ENCODE measurements at places on chromosomes 2 and 18.

GRCh38 chr2:144233317-144233716 is 286.6 kb downstream of the ZEB2 start:
- DNase-seq: no peak

GRCh38 chr2:197555467-197555866 is 39.6 kb downstream of the MOB4 start:
- no peak for DNase-seq

DNA sequence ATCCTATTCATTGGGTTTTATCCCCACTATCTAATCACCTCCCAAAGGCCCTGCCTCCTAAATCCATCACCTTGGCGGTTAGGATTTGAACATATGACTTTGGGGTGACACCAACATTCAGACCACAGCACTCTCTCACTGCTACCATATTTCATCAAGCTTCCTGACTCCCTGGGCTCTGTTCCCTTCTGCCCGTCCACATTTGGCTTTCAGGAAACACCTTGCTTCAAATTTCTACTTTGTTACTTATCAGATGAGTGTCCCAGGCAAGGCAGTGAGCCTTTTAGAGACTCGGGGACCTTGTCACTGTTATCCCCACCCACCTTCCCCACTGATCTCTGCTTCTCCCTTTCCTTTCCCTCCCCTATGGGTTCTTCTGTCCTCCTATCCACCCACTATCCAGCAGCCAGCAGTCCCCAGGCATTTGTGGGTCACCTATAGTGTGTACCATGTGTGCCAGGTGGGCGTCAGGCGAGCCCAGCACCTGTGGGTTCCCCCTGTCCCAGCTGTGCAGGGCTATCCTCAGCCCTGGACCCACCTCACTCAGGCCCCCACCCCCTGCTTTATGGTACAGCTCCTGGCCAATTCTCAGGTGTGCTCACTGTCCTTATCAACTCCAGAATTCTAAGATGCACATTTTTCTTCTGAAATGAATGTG is 230.9 kb downstream of the LOXHD1 start:
- DNase-seq: no peak

DNA sequence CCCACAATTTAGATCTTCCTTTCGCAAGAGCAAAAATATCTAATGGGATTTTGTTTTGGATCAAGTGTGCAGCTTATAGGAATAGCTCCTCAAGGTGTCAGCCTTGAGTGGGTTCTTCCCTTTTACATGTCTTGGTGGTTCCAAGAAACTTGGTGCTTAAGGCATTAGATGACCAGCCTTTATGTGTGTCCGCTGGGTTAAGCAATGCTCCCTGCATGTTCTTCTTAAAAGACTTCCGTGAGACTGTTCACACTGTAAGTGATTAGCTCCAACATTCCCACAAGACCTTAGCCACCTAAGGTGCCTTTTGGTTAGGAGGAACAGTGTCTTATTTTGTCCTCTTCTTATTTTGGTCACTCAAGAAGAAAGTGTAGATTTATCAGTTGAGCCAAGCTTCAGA is 44.3 kb upstream of the GPR39 start:
- no peak for DNase-seq

DNA sequence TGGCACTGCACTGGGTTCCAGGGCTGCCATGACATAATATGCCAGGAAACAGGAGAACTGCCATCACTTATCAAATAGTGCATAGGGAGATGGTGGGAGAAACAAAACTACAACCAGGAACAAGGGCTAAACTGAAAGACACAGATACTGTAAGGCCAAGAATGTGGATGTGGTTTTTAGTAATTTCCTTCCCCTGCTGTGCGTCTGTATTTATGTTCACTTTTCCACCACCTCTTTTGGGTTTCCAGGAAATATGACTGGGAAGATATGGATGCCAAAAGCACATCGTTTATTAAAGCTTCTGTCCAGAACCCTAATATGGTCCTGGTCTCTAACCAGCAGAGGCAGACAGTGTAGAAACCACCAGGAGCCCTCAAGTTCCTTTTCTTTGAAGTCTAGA is 759.7 kb upstream of the FANCL start:
- no peak for DNase-seq

DNA sequence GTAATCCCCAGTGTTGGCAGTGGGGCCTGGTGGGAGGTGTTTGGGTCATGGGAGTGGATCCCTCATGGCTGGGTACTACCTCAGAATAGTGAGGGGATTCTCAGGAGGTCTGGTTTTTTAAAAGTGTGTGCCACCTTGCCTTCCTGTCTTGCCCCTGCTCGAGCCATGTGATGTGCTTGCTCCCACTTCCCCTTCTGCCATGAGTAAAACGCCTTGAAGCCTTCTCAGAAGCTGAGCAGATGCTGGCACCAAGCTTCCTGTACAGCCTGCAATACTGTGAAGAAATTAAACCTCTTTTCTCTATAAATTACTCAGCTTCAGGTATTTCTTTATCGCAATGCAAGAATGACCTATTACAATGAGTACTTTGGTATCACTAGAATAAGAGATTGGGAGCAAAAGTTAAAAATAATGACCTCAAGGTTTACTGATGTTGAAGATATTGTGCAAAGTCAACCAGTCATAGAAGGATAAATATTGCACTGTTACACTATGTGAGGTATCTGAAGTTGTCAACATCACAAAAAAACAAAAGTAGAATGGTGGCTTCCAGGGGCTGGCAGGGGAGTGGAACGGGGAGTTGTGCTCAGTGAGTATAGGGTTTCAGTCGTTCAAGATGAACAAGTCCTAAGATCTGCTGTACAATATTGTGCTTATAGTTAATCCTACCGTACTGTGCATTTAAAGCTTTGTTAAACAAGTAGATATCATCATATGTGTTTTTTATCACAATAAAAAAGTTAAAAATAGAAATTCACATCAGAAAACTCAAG is 938.3 kb upstream of the CNTNAP5 start:
- no peak for DNase-seq

DNA sequence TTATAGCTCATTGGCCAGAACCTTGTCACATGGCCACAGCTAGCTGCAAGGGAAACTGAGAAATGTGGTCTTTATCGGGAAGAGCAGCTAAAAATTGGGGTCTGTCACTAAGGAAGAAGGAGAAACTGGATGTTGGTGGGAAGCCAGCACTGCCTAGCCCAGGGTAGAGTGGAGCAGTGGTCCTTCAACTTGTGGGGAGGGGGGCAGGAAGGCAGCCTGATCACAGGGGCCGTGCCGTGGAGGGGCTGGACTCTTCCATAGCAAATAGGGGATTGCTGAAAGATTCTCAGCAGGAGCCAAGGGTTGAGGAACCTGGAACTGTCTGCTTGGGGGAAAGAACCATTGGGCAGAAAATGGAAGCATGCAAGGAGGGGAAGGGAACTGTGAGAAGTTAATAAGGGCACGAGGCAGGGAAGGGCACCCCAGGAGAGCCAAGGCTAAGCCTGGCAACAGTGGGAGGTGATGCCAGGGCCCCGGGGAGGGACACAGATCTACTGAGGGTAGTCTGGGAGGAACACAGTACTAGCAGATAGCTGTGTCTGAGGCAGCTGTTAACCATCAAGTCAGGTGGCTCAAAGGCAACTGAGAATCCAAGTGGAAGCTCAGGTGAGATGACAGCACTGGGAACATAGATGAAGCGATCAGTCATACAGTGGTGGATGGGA is 5.9 kb upstream of the NEURL3 start:
- no peak for DNase-seq

DNA sequence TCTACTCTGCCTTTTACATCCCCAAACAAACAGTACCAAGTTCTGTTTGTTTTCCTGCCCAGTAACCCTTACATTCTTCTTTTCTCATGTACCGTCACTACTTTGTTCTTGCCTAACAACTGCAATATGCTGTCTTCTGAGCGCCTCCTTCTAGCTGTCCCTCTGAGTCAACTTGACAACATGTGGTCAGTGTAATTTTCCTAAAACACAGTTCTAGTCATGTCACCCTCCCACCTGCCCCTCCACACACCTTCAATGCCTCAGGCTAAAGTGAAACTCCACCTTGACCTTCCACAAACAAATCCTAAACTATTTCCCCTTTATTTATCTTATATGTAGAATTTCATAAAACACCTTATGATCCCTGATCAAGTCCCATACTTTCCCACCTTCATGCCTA is 124.6 kb upstream of the CD302 start:
- no peak for DNase-seq

DNA sequence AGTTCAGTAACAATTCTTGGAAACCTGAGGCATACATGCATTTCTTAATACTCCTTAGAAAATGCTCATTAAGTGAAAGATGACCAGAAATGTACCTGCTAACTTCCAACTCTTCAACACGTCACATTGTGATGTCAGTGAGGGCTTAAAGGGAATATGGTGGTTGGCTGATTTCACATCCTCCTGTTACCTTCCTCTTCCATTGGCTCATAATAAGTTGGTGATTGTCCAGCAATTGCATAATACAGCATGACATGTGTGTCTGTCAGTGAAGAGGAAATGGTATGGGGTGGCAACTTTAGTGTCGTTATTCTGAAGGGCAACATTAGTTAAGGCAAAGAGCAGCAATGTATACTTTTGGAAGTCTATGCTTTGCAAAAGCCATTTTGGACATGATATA is 26.0 kb downstream of the PLEK start:
- DNase-seq: no peak

- DNase-seq: no peak
Measured at GRCh38 chr18:34219651-34220050, 5.1 kb downstream of the NOL4 start.

DNA sequence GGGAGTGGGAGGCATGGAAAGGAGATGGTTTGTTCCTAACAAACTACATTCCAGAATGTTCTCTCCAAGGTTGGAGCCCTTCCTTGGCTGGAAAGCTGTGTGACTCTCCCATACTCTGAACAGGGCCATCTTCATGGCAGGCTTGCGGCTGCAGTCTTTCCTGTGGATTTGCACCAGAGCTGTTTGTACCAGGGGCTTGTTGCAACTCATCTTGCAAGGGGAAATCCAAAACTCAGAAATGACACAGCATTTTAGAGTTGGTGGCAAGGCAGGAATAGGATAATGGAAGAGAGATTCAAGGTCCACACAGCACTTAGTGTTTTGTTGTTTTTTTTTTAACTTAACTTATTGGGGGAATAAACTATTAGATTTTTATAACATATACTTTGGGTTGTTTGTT is 73.7 kb upstream of the ZNF516 start:
- no peak for DNase-seq

DNA sequence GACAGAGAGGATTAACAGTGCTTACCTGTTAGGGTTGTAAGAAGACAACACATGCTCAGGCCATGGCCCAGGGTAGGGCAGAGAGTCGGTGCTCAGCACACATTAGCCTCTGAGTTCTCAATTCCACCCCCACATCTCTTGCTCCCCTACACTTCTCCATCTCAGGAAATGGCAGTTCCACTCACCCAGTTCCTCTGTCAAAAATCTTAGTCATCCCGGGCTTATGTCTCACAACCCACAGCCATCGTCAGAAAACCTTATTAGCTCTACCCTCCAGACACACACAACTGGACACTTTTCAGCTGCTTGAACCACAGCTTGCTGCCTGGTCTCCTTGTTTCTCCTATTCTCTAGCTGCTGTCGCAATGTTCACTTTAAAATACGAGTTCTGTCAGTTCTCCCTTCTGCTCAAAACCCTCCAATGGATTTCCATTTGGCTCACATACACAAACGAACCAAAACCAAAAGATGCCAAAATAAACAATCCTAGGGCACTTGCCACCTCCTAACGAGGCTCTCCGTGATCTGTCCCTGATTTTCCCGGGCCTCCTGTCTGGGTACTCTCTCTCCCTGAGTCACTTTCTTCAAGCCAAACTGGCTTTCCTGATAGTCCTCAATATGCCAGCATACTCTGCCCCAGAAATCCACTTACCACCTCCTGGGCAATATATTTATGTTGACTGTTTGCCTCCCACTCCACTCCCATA is 89.7 kb downstream of the KCTD1 start:
- DNase-seq: no peak

- no peak for DNase-seq
Measured at GRCh38 chr2:98701230-98701629, 29.7 kb downstream of the MGAT4A start.

DNA sequence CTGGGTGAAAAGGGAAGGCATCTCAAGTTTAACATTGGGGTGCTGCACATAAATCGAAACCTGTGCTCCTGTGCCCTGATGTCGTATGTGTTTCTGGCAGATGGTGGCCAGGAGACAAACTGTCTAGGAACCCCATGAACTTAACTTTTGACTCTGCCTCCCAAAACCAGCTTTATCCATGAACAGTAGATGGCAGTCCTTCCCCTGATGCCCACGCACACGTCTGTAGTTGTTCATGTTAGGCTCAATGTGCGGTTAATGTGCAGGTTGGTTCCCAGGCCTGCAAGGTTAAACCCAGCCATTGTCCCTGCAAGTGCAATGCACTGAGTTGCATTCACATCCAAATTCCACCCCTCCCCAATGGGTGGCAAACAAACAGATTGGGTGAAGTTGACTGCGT is 44.1 kb upstream of the SIX3 start:
- DNase-seq: no peak

DNA sequence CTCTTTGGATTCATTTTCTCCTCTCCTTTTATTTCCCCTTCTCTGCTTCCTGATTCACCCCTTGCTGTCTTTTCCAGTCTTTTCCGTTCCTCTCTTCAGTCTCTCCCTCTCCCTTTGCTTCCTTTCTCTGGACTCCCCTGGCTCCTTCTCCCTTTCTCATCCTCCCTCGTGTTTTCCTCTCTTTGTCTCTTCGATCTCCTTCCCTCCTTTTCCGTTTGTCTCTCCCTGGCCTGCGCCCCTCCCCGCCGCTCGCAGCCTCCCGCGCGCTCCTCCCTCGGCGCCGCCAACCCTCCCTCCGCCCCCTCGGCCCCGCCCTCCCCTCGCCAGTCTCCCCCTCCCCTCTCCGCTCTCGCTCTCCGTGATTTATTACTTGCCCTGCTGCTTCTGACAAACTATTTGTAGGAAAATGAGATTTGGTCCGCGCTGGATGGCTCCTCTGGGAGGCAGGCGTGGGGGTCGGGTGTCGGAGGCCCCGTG is 46.0 kb upstream of the PAX8 start:
- peak; percentile 83 for DNase-seq

DNA sequence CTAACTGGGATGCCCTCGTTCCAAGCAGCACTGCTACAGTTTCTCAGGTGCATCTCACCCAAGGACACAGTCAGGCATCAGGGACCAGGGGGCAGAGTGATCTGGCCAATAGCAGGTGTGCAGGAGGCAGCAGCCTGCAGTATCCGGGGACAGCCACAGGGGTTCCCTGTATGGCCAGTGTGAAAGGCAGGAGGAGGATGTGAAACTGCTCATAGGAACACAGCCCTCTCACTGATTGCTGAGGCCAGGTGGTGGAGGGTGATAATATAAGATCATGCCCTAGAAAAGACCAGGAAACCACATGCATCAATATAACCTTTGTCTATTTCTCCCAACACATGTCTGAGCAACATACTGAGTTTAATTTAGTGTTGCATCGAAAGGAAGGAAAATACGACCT is 112.7 kb upstream of the TACR1 start:
- no peak for DNase-seq

GRCh38 chr2:121095257-121096080 is 189.5 kb downstream of the TFCP2L1 start:
- peak; percentile 71 for DNase-seq

All from left lung (tissue), 14 donors.